HepG2 (cell line): ENCODE measurements at places on chromosomes 3 and 15.

DNA sequence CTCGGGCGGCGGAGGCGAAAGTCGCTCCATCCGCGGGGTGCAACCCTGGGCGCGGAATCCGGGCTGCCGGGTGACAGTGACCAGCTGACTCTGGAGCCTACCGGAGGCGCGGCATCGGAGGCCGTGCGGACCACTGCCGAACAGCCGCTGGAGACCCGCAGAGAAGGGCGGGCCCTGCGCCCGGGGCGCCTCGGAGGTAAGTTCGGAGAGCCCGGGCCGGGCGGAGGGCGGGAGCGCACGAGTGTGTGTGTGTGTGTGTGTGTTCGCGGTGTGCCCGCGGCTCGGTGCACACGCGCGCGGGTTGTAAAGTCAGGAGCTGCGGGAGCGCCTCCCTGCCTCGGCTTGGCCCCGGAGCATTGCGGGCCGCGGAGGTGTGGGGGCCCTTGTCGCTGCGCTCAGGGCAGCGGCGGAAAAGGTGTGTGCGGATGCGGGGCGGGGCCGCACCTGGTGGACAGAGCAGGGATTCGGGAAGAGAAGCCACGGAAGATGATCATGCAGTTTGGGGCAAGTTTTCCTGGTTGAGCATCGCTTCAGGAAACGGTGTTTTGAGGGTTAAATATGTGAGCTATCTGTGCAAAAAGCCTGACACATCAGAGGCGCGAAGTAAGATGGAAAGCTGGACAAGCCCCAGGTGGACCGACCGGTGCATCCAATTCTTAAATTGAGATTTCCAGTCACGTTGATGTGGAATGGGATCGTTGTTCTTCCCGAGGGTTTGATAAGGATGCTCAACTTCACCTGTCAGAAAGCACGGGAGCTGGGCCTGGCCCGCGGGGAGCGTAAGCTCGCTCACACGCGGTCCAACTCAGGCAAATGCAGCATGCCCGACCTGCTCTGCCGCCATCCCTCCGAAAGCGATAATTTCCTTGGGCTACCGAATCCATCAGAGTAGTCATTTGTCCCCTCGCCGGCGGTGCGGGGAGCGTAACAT, 474 bp downstream of the MINAR1 start:
- H3K4me3 ChIP-seq: peak overlapping the region; percentile 16; the same call in 1 of the 2 replicates
- 0 out of 2 replicates have a peak, but pooled peaks cover 5% of the 10 kb centered on the region for H3K4me1 ChIP-seq
- no peak for DNase-seq
- H3K27ac ChIP-seq: no peak overlapping the region

GRCh38 chr15:42215913-42216829, 8.1 kb upstream of the VPS39 start:
- peaks cover 70% of the 10 kb centered on the region for H3K36me3 ChIP-seq
- no peaks in the 10 kb centered on the region for H3K27me3 ChIP-seq

GRCh38 chr15:67303490-67304363, 49.1 kb downstream of the IQCH start:
- no peaks in the 10 kb centered on the region for H3K36me3 ChIP-seq
- no peak overlapping the region for H3K4me3 ChIP-seq
- peak; percentile 49 for DNase-seq
- no peaks in the 10 kb centered on the region for H3K27me3 ChIP-seq

DNA sequence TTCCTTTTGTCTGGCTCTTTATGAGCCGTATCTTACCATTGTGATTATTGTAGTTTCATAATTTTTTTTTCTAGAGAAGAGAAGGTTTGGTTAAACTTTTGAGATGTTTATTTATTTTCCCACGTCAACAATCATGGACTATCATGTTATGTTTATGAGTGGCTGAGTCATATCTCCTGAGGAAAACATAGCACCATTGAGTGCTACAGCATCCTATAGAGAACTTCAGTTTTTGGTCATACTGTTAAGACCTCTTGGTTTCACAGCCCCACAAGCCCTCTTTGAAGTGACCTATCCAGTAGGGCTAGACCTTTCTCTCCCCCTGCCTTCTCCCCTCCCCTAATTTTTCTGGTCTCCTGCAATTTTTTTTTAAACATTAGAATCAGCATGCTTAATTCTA, 20.8 kb downstream of the PIK3CA start:
- no peak overlapping the region for H3K4me3 ChIP-seq
- no peaks in the 10 kb centered on the region for H3K36me3 ChIP-seq
- H3K27ac ChIP-seq: no peak overlapping the region
- DNase-seq: no peak
- no peaks in the 10 kb centered on the region for H3K27me3 ChIP-seq
